ENCODE measurements at places on chromosomes 12 and 14. TPM values are rescaled to one million over a fixed set of nuclear protein-coding genes. Genes with fewer than 3 reads are reported as not detected.
A peak's percentile ranks its signal among the peaks of the same experiment; 100 is the strongest.

DNA sequence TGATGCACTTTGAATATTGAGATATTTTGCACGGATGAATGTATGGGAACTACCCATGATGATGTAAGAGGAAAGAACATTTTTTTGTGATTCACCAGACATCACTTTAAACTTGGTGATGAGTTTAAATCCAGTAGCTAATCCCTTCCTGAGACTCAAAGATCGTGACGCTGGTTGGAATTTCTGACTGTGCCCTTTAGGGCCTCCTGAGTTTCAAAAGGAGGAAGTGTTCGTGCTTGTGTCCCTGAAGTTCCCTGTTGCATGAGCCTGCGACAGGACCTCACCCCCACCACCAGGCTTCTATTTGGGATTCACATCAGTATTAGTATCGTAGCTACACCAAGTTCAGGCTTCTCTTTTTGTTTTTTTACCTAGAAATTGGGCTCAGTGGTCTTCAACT is 18.6 kb upstream of the RIN3 start:
- DNase-seq = no peak

- DNase-seq = peak; percentile 68
Measured at GRCh38 chr14:35261774-35262173, 30.4 kb upstream of the PSMA6 start.

DNA sequence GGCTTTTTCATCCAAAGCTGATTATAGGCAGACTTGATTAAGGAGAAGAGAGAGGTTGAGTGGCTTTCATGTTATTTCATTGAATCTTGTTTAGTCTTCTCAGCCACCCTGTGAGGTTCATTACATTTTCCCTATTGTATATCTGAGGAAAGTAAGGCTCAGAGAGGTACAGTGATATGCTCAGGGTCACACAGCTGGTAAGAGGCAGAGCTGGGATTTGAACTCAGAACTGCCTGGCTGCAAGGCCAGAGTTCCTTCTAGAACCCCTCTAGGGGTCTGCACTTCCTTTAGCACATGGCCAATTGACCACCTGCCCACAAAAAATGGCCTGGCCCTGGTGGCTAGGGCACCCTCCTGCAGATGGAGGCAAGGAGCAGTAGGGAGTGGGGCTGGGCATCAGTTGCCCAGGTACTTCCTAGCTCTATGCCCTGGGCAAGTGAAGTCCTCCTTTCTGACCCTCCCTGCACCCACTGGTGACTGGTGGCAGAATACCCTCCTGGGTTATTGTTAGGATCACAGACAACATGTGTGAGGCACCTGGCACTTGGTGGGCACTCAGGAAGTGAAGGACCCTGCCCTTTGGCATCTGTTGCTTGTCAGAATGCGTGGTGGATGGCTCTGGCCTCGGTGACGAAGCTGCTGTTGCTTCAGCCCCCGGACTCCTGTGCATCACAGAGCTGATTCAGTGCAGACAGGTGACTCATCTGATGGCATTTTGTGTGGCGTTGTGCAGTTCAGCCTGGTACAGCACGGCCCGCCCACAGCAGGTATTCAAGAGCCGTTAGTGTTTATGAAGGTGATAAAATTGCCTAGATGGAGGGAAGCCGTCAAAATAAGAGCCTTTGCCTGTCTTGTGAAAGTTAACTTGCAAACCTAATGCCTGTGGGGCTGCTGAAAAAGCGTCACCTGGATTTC is 115.8 kb downstream of the SLC25A47 start:
- no peak for DNase-seq

DNA sequence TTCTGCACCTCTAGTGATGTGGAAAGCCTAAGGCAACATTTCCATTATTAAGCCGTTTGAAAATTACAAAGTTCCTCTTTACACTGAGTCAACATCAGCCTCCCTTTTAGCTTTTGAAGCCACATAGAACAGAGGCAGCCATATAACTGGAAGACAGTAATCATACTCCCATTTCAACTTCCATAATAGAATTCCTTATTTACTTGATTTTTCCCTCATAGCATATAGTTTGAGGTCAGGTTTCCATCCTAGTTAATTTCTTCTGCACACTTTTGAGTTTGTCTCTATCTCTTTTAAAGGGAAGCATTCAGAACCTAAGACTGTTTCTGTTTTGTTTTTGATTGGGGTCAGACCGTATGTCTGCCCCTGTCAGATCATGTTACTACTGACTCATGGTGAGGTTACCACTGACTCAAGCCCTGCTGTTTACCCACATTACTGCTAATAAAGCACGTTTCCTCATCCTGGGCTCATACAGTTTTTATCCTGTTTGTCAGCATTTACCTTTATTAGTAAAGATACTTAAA is 161.0 kb downstream of the SLC38A4 start:
- DNase-seq = peak; percentile 74

- no peak for DNase-seq
Measured at GRCh38 chr12:54030889-54031471, 1.9 kb upstream of the HOXC5 start.

GRCh38 chr12:52091061-52091460 is 11.6 kb downstream of the SMIM41 start:
- DNase-seq = no peak

DNA sequence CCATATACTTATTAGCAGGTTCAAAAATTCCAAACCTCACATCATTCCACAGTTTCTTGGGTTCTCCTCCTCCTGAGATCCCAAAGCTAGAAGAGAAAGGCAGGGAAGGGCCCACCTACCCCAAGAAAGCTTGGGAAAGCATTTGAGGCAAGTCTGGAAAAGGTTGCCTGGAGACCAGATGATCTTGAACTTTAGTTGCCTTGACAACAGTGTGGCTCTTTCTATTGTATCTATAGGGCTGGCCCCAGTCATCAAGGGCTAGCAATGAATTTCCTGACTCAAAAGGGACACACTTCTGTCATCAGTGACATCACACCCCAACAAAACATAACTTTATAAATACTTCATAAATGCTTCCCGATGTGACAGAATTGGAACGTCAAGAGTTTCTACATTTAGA is 40.0 kb downstream of the ZFYVE1 start:
- DNase-seq = no peak

DNA sequence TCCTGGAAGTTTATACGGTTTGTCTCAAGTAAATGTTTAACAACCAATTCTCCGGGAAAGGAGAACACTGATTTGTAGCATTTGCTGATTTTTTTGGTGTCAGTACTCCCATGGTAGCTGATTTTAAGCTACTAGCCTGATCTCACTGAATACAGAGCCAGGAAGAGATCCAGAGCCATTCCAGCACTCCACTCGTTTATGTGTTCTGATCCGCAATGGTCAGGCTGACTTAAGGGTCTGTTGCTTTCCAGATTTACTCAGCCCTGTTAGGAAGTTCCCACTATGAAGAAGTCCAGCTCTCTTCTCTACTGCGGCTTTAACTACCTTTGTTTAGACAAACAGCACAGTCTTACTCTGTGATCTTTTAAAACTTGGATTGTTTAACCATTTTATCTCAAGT is 38.0 kb upstream of the NID2 start:
- no peak for DNase-seq

DNA sequence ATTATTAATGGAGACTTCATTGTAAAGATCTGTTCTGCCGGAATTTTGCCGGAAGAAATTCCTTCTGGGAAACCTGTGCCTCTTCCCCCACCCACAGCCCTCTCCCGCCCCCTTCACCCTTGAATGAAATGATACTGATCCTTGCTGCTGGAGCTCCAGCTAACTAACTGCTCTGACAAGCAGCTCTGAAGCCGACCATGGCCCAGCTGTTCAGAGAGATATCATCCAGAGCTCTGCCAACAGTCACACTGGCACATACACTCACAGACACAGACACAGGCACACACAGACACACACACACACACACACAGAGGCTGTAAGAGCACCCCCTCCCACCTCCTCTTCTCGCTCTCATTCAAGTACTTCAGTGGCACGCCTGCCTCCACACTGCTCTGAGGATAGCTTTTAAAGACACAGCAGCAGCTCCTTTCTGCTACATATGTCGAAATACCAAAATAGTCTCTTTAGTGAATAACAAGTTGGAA is 88.6 kb downstream of the R3HDM2 start:
- DNase-seq = peak; percentile 73

- DNase-seq = no peak
Measured at GRCh38 chr14:89794096-89794495, 160.4 kb downstream of the EFCAB11 start.

Gene GSC
- total RNA-seq = not detected

Gene AHNAK2
- total RNA-seq = under 0.01 TPM

Gene RFX4
- total RNA-seq = not detected

Gene TAS2R14
- 1.9 TPM for total RNA-seq

Gene TMTC2
- total RNA-seq = 2.7 TPM

Gene BMP4
- total RNA-seq = 0.27 TPM
